SJSA1 (cell line): ENCODE measurements at places on chromosomes 16 and 17. TPM values are rescaled to one million over a fixed set of nuclear protein-coding genes. Genes with fewer than 3 reads are reported as not detected.

SNX20 gene
- not detected in 2 replicates for total RNA-seq

VAMP2 gene
- total RNA-seq: 2.9 and 9.7 TPM in 2 replicates

GRCh38 chr16:86431540-86431939 lies 78.8 kb upstream of the FOXF1 start:
- no peak for DNase-seq
- H3K4me1 ChIP-seq: 0 out of 2 replicates have a peak, but pooled peaks cover 4% of the 10 kb centered on the region
- no peak overlapping the region for H3K4me3 ChIP-seq
- H3K27ac ChIP-seq: no peak overlapping the region
- no peaks in the 10 kb centered on the region for H3K36me3 ChIP-seq
- no peaks in the 10 kb centered on the region for H3K27me3 ChIP-seq

SRL gene
- total RNA-seq: 0.05 and 0.31 TPM in 2 replicates
